ENCODE measurements at places on chromosomes 2 and 18. TPM values are rescaled to one million over a fixed set of nuclear protein-coding genes. Genes with fewer than 3 reads are reported as not detected.

WNT10A gene
- polyA plus RNA-seq = not detected

DYSF gene
- polyA plus RNA-seq = 25.5 TPM

RNASEH1 gene
- 12.8 TPM for polyA plus RNA-seq

UGT1A4 gene
- polyA plus RNA-seq = not detected

MZT2A gene
- polyA plus RNA-seq = 263 TPM

REG1B gene
- 0.69 TPM for polyA plus RNA-seq

RNF144A gene
- polyA plus RNA-seq = 6.4 TPM

CXCR4 gene
- polyA plus RNA-seq = 1.1 TPM

POTEI gene
- polyA plus RNA-seq = not detected

IL18RAP gene
- polyA plus RNA-seq = 0.42 TPM

EVA1A gene
- 1.4 TPM for polyA plus RNA-seq

LTBP1 gene
- 23.5 TPM for polyA plus RNA-seq

DNA sequence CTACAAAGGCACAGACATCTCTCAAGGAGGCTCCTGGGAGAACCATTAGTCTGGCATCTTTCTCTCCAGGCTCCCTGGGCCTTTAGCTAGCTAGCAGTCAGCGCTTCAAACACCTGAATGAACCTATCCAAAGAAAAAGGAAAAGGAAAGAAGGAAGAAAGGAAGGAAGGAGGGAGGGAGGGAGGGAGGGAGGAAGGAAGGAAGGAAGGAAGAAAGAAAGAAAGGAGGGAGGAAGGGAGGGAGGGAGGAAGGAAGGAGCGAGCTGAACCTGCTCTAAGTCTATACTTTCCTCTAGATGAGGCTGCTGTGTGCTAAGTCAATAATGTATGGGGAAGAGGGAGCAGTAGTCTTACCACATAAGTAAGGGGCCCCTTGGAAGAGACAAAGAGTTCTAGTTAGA is 5.1 kb upstream of the BCL11A start:
- H3K4me1 ChIP-seq = peaks cover 2% of the 10 kb centered on the region
- peaks cover 10% of the 10 kb centered on the region for H3K27me3 ChIP-seq
- H3K4me3 ChIP-seq = no peak overlapping the region
- DNase-seq = no peak
- H3K27ac ChIP-seq = no peak overlapping the region
- H3K36me3 ChIP-seq = no peaks in the 10 kb centered on the region

- DNase-seq = no peak
- no peak overlapping the region for H3K4me3 ChIP-seq
- H3K27me3 ChIP-seq = no peaks in the 10 kb centered on the region
- no peaks in the 10 kb centered on the region for H3K4me1 ChIP-seq
- H3K27ac ChIP-seq = no peak overlapping the region
These were observed 258.8 kb downstream of the GBX2 start for GRCh38 chr2:235909358-235909757.

- no peaks in the 10 kb centered on the region for H3K27me3 ChIP-seq
- no peak for DNase-seq
These were observed 830.1 kb upstream of the POU3F3 start for GRCh38 chr2:104023765-104024164.

- H3K4me3 ChIP-seq = no peak overlapping the region
- no peaks in the 10 kb centered on the region for H3K27me3 ChIP-seq
- peaks cover 10% of the 10 kb centered on the region for H3K4me1 ChIP-seq
These were observed 26.3 kb downstream of the ANO7 start for GRCh38 chr2:241214766-241215165.

DNA sequence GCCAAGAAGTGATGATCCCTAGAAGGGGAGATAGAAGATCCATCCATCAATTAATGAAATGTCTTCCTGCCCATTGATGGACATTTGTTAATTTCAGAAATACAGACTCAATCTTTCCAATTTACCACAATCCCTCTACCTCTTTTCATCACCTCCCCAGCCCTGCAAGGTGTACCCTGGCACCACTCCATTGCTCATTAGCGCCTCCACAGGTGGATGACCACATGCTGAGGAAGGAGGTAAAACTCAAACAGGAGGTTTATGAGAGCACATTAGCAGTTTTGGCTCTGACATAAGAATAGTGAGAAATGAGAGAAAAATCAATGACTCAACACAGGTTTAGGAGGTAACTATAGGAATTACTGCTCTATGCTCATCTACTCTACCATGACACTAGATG is 208.0 kb downstream of the C1D start:
- DNase-seq = no peak
- H3K36me3 ChIP-seq = no peaks in the 10 kb centered on the region
- H3K27ac ChIP-seq = no peak overlapping the region

DNA sequence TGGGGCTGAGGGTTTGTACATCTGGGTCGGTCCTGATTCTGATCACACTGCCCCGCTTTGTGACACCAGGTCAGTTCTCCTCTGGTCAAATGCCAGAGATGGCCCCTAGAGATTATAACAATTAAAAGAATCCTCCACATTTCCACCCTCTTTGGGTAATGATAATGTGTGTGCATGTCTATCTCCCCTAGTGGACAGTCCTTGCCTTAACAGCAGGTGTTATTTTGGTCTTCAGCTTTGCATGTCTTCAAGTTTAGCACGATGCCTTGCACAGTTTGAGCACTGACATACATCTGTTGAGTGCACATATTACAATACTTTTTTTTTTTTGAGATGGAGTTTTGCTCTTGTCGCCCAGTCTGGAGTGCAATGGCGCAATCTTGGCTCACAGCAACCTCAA is 25.7 kb upstream of the COX7A2L start:
- no peaks in the 10 kb centered on the region for H3K27me3 ChIP-seq
- no peaks in the 10 kb centered on the region for H3K4me1 ChIP-seq
- H3K27ac ChIP-seq = no peak overlapping the region

DNA sequence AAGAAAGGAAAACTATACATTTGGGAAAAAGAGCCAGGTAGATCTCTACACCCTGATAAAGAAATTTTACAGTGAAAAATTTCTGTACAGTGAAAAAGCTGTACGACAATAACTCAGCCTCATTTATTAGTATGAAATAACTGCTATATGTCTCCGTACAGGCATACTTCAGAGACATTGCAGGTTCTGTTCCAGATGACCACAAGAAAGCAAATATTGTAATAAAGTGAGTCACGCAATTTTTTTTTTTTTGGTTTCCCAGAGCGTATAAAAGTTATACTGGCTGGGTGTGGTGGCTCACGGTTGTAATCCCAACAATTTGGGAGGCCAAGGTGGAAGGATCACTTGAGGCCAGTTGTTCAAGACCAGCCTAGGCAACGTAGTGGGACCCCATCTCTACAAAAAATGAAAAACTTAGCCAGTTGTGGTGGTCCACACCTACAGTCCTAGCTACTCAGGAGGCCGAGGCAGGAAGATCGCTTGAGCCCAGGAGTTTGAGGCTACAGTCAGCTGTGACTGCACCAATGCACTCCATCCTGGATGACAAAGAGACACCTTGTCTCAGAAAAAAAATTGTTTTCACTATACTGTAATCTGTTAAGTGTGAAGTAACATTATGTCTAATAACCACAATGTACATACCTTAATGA is 28.2 kb upstream of the AMMECR1L start:
- H3K27ac ChIP-seq = no peak overlapping the region
- H3K36me3 ChIP-seq = no peaks in the 10 kb centered on the region
- H3K4me1 ChIP-seq = no peaks in the 10 kb centered on the region
- no peak overlapping the region for H3K4me3 ChIP-seq
- H3K27me3 ChIP-seq = no peaks in the 10 kb centered on the region

DNA sequence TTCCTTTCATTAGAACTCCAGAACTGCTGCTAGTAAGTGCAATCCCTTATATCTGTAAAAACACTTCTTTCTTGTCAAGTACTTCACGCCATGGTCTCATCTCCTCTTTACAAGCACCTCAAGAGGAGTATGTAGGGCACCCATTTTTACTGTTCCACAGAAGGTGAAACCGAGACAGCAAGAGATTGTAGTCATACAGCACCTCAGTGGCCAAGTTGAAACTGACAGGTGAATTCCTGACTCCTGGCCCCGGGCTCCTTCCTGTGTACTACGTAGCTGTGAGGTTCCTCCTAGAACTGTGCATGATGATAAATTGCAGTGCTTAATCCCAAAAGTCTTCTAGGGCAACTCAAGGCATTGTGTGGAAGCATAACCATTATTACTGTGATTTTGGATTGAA is 131.5 kb upstream of the MEIS1 start:
- no peak overlapping the region for H3K27ac ChIP-seq
- H3K4me1 ChIP-seq = peaks cover 6% of the 10 kb centered on the region
- H3K27me3 ChIP-seq = no peaks in the 10 kb centered on the region
- no peak for DNase-seq

- no peaks in the 10 kb centered on the region for H3K36me3 ChIP-seq
- no peak overlapping the region for H3K27ac ChIP-seq
- peaks cover 68% of the 10 kb centered on the region for H3K4me1 ChIP-seq
- no peaks in the 10 kb centered on the region for H3K27me3 ChIP-seq
- no peak overlapping the region for H3K4me3 ChIP-seq
These were observed 14.6 kb downstream of the ASAP2 start for GRCh38 chr2:9221223-9221622.

DNA sequence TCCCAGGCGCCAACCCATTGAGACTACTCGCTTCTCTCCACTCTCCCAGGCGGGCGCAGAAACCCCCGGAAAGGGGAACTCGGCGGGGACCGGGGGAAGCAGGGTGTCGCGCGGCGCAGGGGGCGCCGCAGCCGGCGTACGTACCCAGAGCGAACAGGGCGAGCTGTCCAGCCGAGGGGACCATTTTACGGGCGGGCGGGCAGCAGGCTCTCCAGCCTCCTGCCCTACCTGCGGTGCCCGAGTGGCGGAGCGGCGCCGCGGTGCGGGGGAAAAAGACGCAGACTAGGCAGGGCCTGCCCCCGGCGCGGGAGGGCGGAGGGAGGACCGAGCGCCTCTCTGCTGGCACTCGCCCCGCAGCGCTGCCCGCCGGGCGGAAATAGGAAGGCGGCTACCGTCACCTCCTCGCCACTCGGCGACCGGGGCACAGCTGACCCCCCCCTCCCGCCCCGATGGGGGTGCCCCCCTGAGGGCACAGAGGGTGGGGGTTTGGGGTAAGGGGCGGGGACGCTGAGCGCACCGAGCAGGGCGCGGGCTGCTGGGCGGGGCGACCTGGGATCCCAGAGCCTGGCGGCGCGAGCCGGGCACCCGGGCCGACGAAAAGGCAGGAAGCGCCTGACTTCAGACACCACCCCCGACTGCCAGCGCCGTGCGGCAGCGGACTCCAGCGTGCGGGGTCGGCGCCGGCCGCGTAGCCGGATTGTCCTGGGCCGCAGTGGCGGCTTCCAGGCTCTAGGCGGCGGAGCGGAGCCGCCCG is at the start of gene TGFA:
Gene TGFA (minus strand): TSS at position 243 of the 754 bp plus-strand sequence. CDS start 59 bp downstream, at position 184.
- H3K36me3 ChIP-seq = no peaks in the 10 kb centered on the region
- peaks cover 63% of the 10 kb centered on the region for H3K27me3 ChIP-seq
- DNase-seq = peak; percentile 55
- H3K4me1 ChIP-seq = no peaks in the 10 kb centered on the region
- H3K27ac ChIP-seq = peak within 1 kb of the TSS; percentile 45
- H3K4me3 ChIP-seq = peak within 1 kb of the TSS; percentile 74

DNA sequence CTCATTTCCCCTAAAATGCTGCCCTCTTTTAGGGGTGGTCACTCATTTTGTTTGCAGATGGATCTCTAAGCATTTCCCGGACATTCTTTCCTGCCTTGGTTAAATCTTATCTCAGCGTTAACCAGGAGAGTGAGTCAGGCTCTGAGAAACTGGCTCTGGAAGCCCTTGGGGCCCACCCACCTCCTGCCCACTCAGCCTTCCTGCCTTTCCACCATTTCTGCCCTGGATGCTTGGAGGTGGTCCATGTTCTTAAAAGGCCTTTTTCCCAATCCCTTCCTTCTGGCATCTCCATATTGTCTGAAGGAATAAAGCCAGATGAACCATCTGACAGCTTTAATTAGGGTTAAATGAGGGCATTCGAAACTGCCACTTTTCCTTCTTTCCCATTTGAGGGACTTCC is 9.5 kb downstream of the HK2 start:
- H3K27me3 ChIP-seq = no peaks in the 10 kb centered on the region
- H3K27ac ChIP-seq = peak overlapping the region; percentile 43
- no peak overlapping the region for H3K4me3 ChIP-seq
- no peak for DNase-seq

DNA sequence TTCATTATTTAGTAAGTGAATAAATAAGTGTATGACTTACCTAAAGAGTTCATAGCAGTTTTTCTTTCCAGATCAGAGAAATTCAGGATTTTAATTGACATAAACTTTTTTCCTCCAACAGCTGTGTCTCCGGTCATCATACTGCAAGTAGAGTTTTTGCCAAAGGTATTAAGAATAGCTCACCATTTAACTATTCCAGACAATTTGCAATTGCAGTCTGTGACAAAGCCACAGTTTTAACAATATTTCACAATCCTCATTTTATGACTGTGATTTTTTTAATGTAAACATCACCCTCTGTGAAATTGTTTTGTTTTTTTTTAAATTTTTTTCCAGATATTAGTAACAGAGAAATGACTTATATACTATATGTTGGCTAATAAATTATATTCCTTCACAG is 199.1 kb downstream of the TRIB2 start:
- no peak for DNase-seq
- H3K4me1 ChIP-seq = no peaks in the 10 kb centered on the region
- H3K4me3 ChIP-seq = no peak overlapping the region
- H3K27me3 ChIP-seq = no peaks in the 10 kb centered on the region

GRCh38 chr2:68448671-68449653 is 18.1 kb downstream of the FBXO48 start:
- no peak for DNase-seq
- H3K27me3 ChIP-seq = no peaks in the 10 kb centered on the region
- H3K4me3 ChIP-seq = no peak overlapping the region
- no peaks in the 10 kb centered on the region for H3K36me3 ChIP-seq
- no peak overlapping the region for H3K27ac ChIP-seq

- no peaks in the 10 kb centered on the region for H3K27me3 ChIP-seq
- no peak overlapping the region for H3K4me3 ChIP-seq
- no peaks in the 10 kb centered on the region for H3K4me1 ChIP-seq
These were observed 87.0 kb upstream of the TMEM200C start for GRCh38 chr18:5982332-5982731.

DNA sequence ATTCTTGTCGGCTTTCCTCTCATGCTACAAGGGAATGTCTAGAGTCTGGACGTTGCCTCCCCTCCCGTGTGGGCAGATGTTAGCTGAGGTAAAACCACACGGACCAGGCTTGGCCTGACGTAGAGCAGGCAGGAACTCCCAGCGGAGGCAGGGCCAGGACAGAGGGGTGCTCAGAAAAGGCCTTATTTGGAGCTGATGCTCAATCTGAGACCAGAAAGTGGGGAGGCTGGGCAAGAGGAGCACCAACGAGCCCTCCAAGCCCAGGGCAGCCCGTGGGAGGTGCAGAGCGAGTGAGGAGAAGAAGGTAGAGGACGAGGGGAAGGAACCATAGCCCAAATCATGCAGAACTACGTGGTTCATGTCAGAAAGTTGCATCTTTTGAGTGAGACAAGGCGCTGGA is 9.0 kb downstream of the TEX51 start:
- DNase-seq = no peak
- no peak overlapping the region for H3K27ac ChIP-seq
- no peaks in the 10 kb centered on the region for H3K36me3 ChIP-seq
- no peak overlapping the region for H3K4me3 ChIP-seq
- H3K4me1 ChIP-seq = no peaks in the 10 kb centered on the region

- peaks cover 47% of the 10 kb centered on the region for H3K4me1 ChIP-seq
- H3K36me3 ChIP-seq = no peaks in the 10 kb centered on the region
- H3K4me3 ChIP-seq = no peak overlapping the region
- no peak for DNase-seq
These were observed 10.2 kb downstream of the TMEM247 start for GRCh38 chr2:46489423-46490174.

GRCh38 chr2:207505171-207505570 is 24.6 kb upstream of the CREB1 start:
- H3K27me3 ChIP-seq = no peaks in the 10 kb centered on the region
- no peak overlapping the region for H3K4me3 ChIP-seq
